Hepatocyte (in vitro differentiated cells): ENCODE measurements at places on chromosomes 3 and 15.

- DNase-seq = no peak
Observed at GRCh38 chr3:9891072-9891622, 737 bp downstream of the JAGN1 start.

DNA sequence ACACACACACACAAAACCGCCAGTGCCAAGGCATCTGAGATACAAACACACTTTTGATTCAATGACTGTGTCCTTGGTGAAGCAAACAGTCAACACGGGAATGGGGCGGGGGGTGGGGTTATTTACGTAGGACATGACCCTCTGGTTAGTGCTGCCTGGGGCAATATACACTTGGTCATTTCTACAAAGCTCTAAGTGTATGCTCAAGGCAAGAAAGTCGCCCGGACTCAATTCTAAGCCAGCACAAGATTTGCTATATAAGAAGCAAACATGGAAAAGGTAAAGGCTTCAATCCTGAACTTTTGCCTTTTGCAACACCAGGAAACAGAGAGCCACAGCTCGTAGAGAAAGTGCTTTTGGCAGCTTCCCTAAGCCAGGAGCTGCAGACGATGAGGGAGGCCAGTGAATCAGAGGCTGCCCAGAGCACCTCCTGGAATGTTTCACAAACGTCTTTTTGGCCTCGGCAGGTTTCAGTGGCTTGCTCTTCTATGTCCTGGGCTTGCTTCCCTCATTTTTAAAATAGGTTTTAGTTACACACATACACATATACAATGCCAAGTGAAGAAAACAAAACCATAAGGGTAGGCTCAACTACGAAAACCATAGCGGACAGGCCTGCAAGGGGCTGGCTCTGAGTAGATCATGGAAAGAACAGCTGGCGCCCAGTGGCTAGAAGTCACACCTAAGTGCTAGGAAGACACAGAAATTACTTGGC, 73.6 kb downstream of the TM4SF4 start:
- peak; percentile 65 for DNase-seq

- no peak for DNase-seq
Observed at GRCh38 chr3:66014651-66015050, 24.1 kb downstream of the MAGI1 start.

GRCh38 chr3:186933816-186934215, 3.5 kb downstream of the ST6GAL1 start:
- DNase-seq = no peak

GRCh38 chr15:65416845-65417416, 5.8 kb downstream of the IGDCC4 start:
- peak; percentile 50 for DNase-seq

GRCh38 chr3:110332629-110333028, 739.0 kb upstream of the NECTIN3 start:
- no peak for DNase-seq

- DNase-seq = no peak
Observed at GRCh38 chr3:137998121-137999042, 11.6 kb upstream of the CLDN18 start.

GRCh38 chr15:73957785-73958184, 31.5 kb downstream of the LOXL1 start:
- no peak for DNase-seq

GRCh38 chr3:51715231-51715976, 8.5 kb downstream of the GRM2 start:
- peak; percentile 2 for DNase-seq

- DNase-seq = no peak
Observed at GRCh38 chr3:152127058-152127457, 141.7 kb upstream of the MBNL1 start.

DNA sequence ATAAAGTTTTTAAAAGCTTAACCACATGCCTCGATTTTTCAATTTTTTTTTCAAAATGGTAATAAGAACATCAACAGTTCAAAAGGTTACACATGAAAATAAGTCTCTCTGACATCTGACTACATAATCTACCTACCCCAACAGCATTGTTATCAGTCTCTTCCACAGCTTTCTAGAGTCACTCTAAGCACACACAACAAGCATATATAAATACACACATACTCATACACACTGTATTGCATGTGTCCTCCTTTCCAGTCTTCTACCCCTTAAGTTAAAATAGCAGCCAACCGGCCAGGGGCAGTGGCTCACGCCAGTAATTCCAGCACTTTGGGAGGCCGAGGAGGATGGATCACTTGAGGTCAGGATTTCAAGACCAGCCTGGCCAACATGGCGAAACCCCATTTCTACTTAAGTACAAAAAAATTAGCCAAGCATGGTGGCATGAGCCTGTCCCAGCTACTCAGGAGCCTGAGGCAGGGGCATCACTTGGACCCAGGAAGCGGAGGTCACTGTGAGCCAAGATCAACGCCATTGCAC, 12.2 kb downstream of the TBL1XR1 start:
- no peak for DNase-seq

GRCh38 chr15:81859737-81860516, 185.9 kb downstream of the MEX3B start:
- DNase-seq = no peak

DNA sequence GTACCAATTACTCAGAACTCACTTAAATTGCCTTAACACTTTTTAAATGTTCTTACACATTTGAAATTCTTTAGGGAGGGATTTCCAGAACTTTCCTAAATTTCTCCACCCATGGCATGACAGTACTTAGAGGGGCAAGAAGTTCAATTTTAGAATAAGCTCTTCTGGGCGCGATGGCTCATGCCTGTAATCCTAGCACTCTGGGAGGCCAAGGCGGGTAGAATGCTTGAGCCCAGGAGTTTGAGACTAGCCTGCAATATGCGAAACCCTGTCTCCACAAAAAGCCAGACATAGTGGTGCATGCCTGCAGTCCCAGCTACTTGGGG, 10.6 kb downstream of the FAM131A start:
- DNase-seq = no peak

DNA sequence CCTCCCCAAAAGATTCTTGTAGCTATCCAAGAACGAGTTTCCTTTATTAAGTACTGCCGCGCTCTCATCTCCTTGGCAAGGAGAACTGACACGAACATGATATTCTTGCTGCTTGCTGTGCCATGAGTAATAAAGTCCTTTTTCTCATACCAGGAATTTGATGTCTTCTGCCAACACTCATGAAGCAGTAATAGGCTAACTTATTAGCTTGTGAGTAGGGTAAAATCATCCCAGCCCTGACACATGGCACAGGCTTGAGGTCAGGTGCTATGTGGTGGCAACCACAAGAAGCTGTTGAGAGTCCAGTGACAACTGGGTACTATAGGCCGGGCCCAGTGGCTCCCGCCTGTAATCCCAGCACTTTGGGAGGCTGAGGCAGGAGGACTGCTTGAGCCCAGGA, 22.7 kb upstream of the UBXN7 start:
- no peak for DNase-seq

DNA sequence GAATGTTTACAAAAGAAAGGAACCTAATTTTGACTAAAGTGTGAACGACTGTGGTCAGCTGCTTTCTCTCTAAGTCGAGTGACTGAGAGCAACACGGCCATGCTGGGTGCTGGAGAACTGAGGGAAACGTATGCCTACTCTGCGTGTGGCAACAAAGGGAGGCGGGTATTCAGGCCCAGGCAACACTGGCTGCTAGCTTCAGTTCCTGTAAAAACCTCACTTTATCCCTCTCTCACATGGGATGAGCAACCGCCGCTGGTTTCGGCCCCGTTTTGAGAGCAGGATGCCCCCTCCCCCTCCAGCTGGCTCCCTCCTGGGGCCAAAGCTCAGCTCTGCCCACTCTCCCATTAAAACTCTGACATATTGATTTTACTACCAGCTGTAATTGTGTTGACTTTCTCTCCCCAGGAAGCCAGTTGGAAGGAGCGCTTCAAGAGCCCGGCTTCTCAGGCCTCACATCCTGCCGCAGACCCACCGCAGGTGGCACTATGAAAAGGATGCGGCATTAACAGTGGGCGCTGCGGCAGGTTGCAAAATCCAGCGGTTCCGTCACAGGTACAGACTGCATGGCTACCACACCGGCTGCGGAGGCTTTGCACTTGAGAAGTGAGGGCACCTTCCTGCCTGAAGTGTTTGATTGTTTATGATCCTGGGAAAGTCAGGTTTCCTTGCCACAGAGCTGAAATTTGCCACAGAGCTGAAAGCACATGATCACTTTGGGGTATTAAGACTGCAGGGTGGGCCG, 12.7 kb downstream of the PLXND1 start:
- no peak for DNase-seq

DNA sequence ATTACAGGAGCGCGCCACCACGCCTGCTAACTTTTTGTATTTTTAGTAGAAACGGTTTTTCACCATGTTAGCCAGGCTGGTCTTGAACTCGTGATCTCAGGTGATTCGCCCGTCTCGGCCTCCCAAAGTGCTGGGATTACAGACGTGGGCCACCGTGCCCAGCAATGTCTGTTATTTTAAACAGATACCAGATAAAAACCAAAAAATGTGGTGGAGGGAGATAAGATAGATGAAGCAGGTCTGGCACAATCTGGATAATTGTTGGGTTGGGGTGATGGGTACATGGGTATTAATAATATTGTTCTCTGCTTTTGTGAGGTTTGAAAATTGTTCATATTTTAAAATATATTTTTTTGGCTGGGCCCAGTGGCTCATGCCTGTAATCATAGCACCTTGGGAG, 4.7 kb downstream of the RNF111 start:
- DNase-seq = no peak

DNA sequence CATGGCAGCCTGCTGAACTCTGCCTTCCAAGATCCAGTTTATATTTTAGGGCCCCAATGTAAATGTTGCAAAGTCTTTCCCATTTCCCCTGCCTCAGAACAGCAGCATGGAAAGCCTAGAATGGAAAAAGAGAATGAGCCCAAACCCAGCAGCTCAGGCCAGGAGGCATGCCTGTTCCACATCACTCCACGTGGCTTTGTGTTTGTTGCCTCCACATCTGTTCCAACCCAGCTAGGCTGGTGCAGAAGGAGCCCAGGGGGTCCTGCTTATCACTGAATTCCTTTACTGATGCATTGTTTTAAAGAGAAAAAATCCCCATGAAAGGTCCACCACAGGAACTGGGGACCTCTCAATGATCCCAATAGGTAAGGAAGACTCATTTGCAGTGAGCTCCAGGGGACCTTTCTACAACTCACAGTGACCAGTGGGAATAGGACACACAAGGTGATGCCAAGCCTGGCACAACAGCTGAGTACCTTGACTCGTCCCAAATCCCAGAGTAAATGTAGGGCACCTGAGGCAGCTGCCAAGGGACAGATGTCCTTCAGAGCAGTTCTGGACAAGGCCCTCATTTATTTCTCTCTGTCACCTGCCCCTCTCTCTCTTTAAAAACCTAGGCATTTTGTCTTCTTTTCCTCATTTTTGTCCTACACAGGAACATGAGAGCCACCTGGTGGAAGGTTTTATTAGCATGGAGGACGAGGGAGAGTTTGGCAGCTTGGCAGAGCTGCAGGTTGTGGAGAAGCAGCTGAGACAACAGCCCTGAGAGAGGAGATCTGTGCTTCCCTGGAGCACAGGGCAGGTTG, 41.7 kb upstream of the ADAMTS17 start:
- peak; percentile 47 for DNase-seq

GRCh38 chr3:130773366-130773765, 26.7 kb upstream of the PIK3R4 start:
- DNase-seq = no peak

GRCh38 chr3:155737844-155738460, 6.9 kb downstream of the PLCH1 start:
- peak; percentile 83 for DNase-seq

DNA sequence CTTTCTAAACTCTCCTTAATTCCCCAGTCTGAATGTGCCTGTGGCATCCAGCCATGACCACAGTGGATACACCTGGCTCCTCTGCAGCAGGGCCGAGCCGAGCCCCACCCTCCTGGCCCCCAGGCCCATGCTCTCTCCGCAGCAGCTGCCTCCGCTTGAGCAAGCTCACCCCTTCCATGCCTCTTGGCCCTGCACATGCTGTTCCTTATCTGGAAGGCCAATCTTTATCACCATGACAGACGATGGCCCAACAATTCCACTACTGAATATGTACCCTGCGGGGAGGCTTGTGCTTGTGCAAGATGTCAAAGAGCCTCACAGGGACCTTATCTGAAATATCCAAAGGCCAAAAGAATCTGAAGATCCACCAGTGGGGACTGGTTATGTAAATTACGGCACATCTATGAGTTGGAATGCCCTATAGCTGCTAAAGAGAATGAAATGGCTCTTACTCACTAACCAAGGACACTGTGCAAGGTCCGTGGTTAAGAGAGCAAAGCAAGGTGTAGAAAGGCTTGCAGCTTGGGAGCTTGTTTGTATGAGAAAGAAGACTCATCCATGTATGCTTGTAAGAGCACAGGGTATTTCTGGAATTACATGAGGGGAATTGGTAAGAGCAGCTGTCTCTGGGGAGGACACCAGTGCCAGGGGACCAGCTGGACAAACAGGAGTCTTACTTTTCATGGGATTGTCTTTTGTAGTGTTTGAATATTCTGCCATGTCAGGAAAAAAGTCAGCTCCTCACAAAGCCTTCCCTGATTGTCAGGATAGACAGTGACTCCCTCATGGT, 55.2 kb downstream of the WNT7A start:
- no peak for DNase-seq
